HTR-8/SVneo (cell line): ENCODE measurements at places on chromosomes 13 and 19.

DNA sequence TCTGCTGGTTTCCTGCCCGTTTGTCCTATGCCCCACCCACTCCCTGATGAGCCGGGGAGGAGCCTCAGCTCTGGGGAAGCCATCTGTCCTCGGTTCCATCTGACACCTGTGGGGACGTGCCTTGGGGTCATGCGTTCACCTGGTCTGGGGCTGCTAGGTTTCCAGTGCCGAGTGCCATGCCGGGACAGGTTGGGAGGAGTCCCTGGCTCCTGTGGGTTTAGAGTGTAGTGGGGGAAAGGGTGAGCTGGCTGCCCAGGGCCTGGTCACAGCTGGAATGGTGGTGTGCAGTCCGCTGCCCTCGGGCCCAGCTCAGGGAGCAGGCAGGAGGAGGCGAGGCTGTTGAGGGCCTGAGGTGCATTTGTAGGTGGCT, 2.5 kb downstream of the KDM4B start:
- DNase-seq = no peak

DNA sequence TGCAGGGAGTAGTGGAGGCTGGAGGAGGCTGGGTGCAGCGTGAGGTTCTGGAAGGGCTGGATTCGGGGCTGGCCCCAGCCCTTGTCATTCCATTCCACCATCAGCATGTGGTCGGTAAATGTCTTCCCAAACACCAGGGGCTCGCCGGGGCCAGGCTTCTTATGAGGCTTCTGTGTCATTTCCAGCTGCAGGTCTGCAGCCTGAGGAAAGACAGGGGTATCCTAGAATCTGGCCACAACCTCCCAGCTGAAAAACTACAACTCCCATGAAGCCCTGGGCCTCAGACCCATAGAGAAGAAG, 4.4 kb downstream of the BCAT2 start:
- DNase-seq = no peak

- no peak for DNase-seq
These were observed 243.6 kb upstream of the CSNK1A1L start for GRCh38 chr13:37348916-37349643.

DNA sequence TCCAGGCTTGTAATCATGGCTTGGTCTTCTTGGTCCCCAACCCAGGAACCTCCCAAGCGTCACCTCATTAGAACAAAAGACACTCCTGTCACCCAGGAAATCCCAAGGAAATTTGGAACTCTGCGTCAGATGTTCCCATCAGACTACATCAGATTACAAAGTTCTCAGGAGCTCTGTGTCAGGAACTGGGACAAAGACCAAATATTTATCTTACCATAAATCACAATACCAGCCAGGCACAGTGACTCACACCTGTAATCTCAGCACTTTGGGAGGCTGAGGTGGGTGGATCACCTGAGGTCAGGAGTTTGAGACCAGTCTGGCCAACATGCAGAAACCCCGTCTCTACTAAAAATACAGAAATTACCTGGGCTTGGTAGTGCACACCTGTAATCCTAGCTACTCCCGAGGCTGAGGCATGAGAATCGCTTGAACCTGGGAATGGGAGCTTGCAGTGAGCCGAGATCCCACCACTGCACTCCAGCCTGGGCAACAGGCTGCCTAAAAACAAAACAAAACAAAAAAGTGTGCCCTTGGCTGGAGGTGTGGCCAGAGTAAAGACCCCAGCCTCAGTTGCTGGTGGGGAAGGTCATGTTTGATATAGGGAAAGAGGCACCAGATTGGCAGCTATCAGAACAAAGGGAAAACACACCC, 16.7 kb upstream of the CCDC124 start:
- no peak for DNase-seq

GRCh38 chr13:75071395-75071794, 410.6 kb downstream of the TBC1D4 start:
- no peak for DNase-seq

DNA sequence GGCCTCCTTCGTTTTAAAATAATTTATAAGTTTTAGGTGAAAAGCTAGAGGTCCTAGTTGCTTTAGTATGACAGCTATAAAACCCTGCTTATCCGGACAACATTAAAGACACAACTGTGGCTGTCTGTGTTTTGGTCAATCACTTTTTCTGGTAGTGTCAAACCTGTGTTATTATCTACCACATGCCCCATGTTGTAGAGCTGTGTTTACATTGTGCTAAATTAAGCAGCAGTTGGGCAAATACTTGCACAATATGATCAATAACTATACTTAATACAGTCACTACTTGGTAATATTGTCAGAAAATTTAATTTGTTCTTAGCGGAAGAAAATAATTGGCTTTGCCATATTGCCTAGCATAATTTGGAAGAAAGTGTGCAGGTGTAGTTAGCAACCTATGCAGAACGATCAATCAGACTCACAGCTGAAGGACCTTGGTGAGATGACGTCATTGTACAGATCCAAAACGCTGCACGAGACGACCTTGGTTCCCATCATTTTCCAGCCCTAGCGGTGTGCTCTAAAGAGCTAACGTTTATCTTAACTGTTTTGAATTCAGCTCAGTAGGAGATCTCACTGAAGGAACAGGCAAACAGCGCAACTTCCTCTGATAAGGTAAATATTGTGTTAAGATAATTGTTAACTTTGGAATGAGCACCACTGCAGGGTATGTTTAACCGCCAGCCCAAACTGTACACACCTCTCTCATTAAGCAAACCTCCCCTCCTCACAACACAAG, 476.6 kb downstream of the IRS2 start:
- no peak for DNase-seq

- no peak for DNase-seq
These were observed 11.7 kb upstream of the CBLC start for GRCh38 chr19:44765949-44766335.

GRCh38 chr19:42081584-42082203, 5.7 kb downstream of the ZNF574 start:
- peak; percentile 50 for DNase-seq

- DNase-seq = no peak
These were observed 40.4 kb downstream of the SACS start for GRCh38 chr13:23392925-23393645.

DNA sequence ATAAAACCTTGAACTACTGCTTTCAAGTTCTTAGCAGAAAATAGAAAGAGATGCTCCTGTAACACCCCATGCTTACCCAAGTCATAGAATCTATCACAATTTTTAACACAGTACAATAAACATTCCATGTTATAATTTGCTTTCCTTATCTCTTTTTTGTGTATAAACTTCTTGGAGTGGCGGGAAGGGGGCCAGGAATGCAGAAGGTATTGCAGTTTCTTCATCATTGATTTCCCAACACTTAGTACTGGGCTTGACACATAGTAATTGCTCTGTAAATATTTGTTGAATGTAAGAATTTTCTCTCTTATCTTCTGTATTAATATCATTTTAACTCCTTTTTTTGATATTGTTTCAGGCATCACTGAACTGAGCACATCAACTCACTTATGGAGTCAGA, 535.8 kb downstream of the KCTD12 start:
- DNase-seq = no peak

DNA sequence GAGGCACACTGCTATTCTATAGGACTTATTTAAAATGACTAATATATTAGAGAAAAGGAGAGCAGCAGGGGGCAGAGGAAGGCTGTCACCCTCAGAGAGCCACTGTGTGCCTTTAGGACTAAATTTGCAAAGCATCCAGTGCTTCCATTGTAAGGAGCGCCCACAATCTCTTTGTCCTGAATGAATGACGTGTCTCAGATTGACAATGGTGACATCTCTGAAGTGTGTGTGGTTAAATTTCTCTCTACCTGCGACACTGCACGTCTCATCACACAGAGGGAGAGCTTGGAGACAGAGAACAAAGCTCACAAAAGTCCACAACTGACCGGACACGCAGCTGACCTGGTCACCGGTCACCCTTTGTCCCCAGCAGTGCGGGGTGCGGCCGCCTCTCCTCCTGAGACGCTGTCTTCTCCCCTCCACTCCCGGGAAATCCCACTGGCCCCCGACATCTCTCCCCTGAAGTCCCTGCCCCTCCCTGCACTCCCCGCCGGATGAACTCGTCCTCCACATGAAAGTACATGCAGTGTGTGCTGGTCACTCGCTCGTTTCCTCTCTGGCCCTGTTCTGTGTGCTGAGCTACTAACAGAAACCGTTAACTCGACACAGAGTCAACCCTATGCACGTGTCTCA, 107.2 kb downstream of the RAB20 start:
- DNase-seq = no peak

GRCh38 chr19:42285541-42285941, 16.4 kb upstream of the PRR19 start:
- no peak for DNase-seq

DNA sequence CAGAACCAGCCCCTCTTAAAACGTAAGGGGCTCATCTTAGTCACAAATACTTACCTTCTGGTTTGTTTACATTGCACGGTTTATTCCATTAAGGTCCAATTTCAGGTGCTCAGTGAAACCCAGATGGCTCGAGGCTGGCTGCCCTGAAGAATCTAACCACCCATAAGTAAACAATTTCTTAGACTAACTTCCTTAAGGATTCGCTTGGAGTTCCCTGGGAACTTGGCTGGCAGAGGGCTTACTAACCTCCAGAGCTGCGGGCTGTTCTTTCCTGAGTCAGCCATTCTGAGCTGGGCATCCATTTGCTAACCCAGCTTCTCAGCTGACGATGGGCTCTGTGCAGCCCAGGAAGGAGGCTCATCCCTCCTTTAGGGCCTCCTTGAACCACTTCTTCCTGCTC, 262.1 kb downstream of the FGF9 start:
- no peak for DNase-seq

DNA sequence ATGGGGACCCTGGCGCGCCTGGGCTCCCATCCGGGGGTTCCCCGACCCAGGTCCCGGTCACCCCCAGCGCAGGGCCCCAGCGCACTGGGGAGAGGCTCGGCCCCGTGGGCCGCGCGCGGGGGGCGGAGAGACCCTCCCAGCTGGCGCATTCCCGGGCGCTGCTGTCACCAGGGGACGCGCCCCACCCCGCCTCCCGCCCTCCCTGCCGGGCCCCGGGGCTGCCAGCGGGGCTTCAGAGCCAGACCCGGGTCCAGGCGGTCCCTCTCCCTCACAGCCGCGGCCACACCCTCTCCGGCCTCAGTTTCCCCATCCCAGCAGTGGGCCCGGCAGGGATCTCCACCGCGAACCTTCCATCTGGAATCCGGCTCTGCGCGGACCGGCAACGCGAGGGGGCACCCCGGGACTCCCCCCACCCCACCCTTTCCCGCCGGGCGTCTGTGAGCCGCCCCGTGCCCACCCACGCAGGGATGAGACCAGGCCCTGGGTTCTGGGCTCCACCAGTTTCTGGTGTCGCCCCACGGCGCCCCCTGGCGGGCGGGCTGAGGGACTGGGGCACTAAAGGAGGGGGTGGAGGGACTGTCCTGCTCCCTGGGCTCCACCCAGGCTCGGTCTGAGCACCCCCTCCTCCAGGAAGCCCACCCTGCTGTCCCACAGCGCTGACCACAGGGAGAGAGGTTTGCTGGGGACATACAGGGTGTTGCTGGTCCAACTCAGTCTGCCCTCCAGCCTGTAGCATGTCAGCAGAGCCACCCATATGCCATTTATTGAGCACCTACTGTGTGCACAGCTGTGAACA, 878 bp upstream of the ADAMTSL5 start:
- peak; percentile 68 for DNase-seq

GRCh38 chr19:722553-723101, 13.9 kb downstream of the PALM start:
- DNase-seq = no peak

DNA sequence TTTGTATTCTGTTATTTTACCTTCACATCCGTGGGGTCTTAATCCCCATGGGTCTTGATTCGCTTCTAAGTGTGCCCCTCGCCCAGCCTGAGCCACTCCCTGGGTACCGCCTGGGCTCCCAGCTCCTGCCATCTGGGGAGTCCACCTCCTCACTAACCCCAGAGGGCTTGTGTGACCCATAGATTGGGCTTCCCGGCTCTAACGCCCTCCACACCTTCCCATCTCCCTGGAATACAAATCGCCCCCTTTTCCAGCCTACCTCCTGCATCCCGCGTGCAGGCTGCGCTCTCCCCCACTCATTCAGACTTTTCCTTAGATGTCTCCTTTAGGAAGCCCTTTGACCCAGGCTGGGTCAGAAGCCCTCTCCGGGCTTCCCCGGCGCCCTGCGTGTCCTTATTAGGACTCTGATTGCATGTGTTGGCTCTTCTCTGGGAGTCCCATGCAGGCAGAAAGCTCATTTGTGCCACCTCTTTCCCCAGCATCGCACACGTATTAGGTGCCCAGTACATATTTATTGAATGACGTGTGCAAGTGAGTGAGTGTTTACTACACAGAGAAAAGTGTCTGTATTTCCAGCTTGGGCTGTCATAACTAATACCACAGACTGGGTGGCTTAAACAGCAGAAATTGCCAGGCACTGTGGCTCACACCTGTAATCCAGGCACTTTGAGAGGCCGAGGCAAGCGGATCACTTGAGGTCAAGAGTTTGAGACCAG, 757 bp downstream of the CCDC124 start:
- DNase-seq = no peak

DNA sequence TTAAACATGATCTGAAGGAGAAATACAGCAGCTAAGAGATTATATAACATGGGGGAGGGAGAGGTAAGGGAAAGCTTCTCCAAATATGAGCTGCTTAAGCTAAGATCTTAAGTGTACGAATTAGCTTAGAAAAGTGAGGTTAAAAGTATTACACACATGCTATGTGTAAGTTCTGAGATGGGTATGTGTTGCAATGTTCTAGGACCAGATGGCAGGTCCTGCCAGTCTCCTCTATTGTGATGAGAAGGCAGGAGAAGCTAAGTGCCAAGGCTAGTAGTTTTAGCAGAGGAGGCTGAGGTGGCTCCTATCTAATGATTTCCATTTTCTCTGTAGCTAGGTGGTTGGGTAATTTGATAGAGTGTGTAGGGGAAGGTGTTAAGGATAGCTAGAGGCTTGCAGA, 57.6 kb downstream of the MICU2 start:
- DNase-seq = no peak

GRCh38 chr13:43874504-43875092, 4.9 kb downstream of the CCDC122 start:
- DNase-seq = no peak

DNA sequence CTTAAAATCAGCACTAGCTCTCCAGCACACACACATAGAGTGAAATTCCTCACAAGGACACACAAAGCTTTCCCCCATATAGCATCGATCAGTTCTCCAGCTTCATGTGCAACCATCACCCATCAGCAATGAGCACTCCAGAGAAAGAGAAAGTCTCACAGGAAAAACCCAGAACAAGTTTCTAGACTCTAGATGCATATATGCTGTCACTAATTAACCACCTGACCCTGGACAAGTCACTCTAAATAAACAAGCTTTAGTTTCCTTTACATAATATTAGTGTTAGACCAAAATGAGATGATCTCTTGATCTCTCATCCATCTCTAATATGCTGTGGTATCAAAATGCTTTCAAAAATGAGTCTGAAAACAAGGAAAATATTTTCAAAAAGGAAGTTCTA, 81.2 kb downstream of the TBC1D4 start:
- DNase-seq = no peak

DNA sequence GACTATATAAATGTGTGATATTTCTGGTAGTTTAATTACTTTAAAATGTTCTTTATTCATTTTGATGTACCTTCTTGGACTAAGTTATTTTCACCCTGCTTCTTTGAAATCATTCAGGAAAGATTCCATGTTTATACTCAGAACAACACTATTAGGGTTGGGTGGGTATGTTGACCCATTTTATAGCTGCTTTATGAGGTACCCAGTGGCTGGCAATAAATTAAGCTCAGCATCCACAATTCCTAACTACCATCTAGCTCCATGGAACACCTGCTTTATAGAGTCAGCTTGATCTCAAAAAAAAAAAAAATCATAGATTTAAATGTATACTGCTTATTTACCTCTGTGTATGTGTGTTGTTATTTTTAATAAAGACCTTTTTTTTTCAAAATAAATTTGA, 78.9 kb upstream of the ZNF91 start:
- no peak for DNase-seq
